ENCODE measurements at places on chromosomes 3 and 15. TPM values are rescaled to one million over a fixed set of nuclear protein-coding genes. Genes with fewer than 3 reads are reported as not detected.

- no peak for DNase-seq
These were observed 57.9 kb upstream of the PSMD6 start for GRCh38 chr3:64081235-64081630.

GRCh38 chr3:28651159-28651558 lies 302.5 kb upstream of the AZI2 start:
- no peak for DNase-seq

DNA sequence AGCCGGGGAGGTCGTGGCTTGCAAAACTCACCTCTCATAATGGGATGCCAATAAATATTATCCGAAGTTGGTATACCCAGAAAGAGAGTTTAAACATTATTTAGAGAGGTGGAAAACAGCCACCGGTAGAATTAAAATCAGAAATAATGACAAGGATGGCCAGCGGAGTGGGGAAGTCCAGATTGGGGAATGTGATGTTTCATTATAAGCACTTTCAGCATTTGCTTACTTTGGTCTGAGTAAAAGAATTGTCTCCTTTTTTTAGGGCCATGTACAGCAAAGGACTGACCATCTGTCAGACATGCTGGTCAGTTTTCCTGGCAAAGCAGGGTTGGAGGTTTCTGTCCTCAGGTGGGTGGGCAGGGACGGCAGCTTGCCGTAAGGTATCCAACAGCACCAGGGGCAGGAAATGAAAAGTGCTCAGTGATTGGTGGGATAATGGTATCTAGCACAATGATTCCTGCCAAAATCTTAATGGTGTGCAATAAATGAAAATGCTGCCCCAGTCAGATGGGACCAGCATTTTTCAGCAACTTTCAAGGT lies 24.3 kb downstream of the APBA2 start:
- no peak for DNase-seq

DNA sequence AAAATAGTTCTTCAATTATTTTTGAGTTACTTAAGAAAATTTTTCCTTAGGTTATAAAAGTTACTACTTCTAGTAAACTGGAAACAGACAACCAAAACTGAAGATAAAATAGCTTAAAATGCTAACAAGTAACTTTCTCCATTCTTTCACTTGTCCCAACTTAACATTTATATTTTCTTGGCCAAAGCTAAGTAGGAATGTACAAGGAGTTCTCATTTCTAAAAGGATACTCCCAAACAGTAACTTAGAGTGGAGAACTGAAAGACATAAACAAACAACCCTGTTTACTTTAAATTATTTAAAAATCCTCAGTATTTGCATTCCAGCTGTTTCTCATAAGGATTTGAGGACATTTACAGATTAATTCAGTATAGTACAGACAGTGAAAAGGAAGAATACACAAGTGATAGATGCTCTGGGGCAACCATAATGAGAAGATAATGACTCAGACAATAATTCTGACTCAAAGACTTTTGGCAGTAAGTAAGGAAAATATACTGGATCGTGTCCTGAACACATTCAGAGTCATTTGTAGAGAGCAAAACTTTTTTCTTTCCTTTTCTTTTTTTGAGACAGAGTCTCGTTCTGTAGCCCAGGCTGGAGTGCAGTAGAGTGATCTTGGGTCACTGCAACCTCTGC lies 29.2 kb upstream of the ANXA2 start:
- DNase-seq, result no peak

DNA sequence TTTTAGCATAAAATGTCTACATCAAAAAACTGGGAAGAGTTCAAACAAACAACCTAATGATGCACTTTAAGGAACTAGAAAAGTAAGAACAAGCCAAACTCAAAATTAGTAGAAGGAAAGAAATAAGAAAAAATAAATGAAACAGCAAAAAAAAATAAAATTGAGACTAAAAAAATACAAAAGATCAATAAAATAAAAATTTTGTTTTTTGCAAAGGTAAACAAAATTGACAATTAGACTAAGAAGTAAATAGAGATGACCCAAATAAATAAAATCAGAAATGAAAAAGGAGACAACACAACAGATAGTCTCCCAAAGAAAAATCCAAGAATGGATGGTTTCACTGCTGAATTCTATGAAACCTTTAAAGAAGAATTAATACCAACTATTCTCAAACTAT lies 89.6 kb upstream of the MME start:
- DNase-seq, result no peak

The COL7A1 gene
- total RNA-seq, result 14.9 TPM

DNA sequence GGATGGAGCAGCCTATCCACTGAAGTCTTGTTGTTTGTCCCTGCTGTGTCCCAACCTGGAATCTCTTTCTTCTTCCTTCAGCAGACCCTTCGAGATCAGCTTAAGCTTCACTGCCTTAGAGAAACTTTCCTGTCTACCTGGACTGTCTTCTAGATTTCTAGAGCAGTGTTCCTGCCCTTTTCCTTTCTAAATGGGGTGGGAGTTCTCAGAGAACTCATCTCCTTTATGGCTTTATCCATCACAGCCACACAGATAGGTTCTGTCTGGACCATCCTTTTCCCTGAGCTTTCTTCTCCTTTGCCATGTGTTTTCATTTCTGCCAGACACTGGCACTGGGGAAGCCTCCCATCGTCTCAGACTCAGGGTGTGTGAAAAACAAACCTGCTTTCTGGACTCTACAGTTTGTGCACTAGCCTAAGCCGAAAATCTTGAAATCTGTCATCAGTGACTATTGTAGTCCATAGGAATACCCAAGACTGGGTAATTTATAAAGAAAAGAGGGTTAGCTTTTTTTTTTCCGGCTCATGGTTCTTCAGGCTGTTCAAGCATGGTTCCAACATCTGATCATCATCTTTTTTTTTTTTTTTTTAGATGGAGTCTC lies 177.5 kb downstream of the PGPEP1L start:
- no peak for DNase-seq

Data from Right ventricle myocardium inferior (tissue), 1 donor.